ENCODE measurements at places on chromosomes 3 and 15. TPM values are rescaled to one million over a fixed set of nuclear protein-coding genes. Genes with fewer than 3 reads are reported as not detected.

DNA sequence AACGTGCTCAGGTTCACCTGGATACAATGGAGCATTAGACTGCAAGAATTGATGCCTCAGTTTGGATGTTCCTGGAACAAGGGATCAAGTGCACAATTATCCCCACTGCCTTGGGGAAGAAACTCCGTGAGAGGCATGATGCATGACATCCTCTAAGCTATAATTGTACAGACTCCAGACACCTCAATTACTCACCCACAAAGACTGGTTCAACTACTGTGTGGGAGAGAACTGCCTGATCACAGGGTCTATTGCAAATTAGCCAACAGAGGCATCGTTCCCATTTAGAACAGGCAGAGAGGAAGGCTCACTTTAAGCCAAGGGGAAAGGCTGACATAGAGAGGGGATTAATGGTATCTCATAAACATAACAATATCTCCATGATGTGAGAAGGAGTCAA is 43.5 kb downstream of the ARRDC4 start:
- no peak for DNase-seq

LIPC gene
- 0.70 TPM for total RNA-seq

DNA sequence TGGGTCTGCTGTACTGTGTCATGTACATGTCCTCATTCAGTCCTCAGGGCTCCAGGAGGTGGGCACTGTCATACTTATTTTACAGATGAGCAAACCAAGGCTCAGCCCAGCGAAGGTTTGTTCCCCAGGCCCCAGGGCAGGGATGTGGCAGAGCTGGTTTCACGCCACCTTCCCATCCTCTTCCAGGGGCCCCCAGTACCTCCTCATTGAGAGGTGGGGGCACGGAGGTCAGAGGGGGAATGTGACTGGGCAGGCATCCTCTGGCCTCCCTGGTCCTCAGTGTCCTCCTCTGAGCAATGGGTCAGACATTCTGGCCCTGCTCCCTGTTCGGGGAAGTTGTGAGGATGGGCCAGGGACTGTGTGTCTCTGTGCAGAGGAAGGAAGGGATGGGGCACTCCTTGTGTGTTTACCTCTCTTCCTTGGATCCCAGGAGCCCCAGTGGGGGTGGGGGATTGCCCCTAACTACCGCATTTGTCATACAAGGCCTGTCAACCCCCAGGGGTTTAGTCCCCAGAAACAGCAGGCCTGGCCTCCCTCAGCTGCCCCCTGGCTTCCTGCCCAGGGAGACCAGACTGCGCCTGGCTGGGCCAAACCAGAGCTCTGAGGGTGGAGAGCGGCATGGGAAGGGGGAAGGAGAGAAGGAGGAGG is 65.9 kb upstream of the LCTL start:
- DNase-seq = no peak

DNA sequence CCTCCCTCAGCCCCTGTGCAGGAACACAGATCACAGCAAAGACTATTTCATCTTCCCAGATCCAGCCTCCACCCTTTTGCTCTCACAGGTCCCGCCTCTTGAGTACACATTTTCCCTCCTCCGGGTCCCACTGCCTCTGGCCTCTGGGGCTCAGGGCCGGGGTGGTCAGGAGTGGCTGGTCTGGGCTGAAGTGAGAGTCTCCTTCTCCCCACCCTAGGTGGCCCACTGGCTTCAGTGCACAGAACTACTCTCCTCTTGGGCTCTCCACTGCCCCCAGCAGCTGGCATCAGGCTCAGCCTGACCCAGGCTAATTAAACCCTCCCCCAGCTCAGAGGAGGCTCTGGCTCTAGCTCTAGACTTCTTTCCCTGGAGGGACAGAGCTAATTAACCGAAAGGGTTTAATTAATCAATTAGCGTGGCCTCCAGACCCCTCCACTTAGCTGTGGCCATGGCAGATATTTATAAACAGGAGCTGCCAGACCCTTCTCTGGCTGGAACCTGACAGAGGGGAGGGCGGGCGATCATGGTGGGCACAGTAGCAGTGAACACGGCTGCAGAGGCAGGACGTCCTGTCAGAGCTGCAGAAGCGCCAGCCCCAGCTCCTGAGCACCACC is 15.1 kb downstream of the DUSP7 start:
- no peak for DNase-seq

DNA sequence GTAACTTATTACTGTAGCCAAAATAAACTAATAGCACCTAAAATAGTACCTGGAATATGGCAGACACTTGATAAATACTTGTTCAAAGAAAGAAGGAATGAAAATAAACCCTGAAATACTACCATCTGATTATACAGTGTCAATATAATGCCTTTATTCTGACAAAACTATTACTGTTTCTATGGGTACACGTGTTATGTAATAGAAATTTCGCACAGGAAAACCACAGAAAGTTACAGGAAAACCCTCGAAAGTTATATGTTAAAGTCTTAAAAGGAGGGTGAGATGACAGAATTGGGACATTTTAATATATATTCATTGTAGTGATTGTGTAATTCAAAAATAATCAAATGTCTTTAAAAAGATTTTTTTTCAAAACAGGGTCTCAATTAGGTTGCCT is 28.8 kb downstream of the ETFA start:
- no peak for DNase-seq

GRCh38 chr3:35498506-35499210 is 140.7 kb upstream of the ARPP21 start:
- no peak for DNase-seq

GRCh38 chr3:56189536-56189935 is 278.7 kb downstream of the ERC2 start:
- DNase-seq = no peak

- DNase-seq = no peak
Measured at GRCh38 chr3:102979191-102979590, 544.4 kb downstream of the ZPLD1 start.

GRCh38 chr3:53729159-53729558 is 117.1 kb downstream of the CHDH start:
- no peak for DNase-seq

DNA sequence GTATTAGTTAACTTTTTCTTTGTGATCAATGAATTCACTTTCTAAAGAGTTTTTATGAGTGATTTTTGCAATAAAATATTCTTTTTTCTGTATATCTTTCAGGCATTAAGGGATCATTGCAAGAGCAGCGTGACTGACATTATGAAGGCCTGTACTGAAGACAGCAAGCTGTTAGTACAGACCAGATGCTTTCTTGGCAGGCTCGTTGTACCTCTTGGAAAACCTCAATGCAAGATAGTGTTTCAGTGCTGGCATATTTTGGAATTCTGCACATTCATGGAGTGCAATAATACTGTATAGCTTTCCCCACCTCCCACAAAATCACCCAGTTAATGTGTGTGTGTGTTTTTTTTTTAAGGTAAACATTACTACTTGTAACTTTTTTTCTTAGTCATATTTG is 24.4 kb downstream of the SELENOT start:
- DNase-seq = no peak

GOLGA8H gene
- total RNA-seq = not detected

LSG1 gene
- 20.9 TPM for total RNA-seq

SEMA3F gene
- total RNA-seq = 12.3 TPM

HRH1 gene
- total RNA-seq = 1.8 TPM

- DNase-seq = peak; percentile 64
Measured at GRCh38 chr3:13107661-13108060, 34.4 kb upstream of the IQSEC1 start.

Measured in Right ventricle myocardium inferior (tissue), 1 donor.